ENCODE measurements at places on chromosomes 6 and 20. TPM values are rescaled to one million over a fixed set of nuclear protein-coding genes. Genes with fewer than 3 reads are reported as not detected.

The SLC22A16 gene
- not detected for polyA plus RNA-seq

The SNRPB gene
- 193 TPM for polyA plus RNA-seq

The DSP gene
- 72.7 TPM for polyA plus RNA-seq

The PLG gene
- 0.33 TPM for polyA plus RNA-seq

The KIF25 gene
- not detected for polyA plus RNA-seq

The THEMIS gene
- polyA plus RNA-seq, result 0.45 TPM

- no peak for DNase-seq
These were observed 58.5 kb upstream of the ATXN1 start for GRCh38 chr6:16819752-16820151.

- DNase-seq, result peak; percentile 81
These were observed 29.3 kb downstream of the NSFL1C start for GRCh38 chr20:1437235-1437904.

DNA sequence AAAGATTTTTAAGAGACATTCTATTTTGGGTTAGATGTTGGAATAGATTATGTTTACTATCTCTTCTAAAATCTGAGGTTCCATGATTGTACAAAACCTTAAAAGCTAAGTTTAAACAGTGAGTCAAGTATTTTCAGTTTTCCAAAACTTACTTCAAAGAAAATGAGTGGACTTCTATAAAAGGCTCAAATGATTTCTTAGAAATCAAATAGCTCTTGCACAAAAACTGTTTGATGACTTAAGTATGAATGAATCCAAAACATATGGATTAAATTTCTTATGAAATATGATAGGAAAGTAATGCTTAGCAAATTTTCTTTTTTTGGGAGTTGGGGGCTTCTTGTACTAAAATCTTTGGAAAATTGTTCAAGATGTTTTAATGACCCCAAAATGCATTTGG lies 837.3 kb upstream of the SLC35B3 start:
- DNase-seq, result no peak

GRCh38 chr20:50335866-50336265 lies 145.2 kb downstream of the CEBPB start:
- DNase-seq, result no peak

DNA sequence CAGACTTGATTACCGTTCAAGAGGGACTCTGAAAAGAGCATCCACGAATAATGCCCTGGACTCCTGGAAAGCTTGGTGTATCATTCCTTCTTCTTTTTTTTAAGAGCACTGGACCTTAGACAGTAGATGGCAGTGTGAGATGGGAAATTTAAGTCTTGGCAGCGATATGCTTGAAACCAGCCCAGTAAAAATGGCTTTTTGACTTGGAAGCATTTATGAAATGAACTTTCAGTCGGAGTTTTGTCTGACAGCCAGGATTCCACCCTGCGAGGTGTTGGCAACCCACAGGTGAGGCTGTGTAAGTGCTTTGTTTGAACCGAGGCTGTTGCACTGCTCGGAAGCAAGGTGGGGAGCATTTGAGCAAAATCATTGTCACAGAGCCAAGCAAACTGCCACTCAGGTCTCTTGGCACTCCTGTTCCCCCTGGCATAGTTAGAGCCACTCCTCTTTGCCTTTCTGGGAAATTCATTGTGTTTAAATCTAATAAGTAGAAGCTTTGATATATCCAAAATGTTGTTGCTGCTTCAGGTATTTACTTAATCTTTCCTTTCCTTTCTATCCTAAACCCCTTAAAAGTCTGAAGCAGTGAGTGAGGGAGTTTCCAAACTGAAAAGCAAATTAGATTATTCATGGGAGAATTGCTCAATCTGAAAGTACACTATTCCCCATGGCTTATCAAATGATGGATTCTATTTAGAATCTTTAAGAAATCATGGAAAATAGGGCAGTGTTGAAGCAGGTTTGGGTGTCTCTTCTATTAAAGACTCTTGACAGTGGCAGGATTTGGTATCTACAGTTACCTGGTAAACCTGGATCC lies 272.8 kb upstream of the SLC35B3 start:
- DNase-seq, result no peak

- peak; percentile 82 for DNase-seq
These were observed 1.8 kb downstream of the CHMP4B start for GRCh38 chr20:33812908-33813462.

DNA sequence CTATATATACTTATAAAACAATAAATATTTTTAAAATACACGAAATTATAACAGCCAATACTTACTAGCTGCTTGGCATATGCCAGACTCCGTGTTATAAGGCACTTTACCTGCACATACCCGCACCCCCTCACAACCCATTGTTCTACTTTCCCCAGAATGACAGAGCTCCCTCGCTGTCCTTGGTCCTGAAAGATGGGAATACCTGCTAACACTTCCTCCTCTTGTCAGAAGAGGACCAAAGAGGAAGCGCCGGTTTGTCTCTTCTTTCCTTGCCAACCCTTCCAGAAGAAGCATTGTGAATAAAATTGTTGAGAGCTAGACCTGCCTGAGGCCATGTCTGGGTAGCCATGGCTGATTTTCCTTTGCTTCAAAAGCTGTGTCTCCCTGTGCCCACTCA lies 149.3 kb downstream of the PTPRT start:
- DNase-seq, result no peak

GRCh38 chr6:23036406-23036983 lies 467.1 kb downstream of the HDGFL1 start:
- no peak for DNase-seq

- no peak for DNase-seq
These were observed 137.0 kb upstream of the AFDN start for GRCh38 chr6:167689751-167690150.

DNA sequence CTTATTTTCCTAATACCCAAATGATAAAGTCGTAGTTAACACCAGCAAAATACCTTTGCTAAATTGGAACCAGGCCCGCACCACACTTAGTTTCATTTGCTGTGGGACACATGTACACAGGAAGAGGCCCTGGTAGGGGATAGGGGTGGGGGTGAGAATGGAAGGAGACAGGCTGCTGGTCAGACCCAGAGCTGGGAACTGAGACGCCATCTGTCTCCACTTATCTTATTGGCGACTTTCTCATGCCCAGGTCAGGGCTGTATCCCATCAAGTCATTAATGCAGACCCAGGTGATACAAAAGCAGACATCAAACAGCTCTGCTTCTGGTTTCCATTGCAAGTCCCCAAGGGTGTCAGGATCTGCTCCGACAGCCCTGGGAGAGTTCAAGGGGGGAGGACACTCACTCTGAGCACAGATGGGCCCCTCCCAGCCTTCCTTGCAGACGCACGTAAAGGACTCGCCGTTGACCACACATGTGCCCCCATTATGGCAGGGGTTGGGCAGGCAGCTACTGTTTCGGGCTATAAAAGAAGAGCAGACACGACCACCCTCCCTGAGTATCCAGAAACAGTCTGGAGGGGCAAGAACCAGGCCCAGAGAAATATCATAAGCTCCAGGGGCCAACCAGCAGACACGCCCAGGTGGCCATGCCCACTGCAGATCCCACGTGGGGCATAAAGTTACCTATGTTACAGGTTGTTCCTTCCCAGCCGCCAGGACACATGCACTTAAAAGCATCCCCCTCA lies 29.2 kb downstream of the JAG1 start:
- DNase-seq, result no peak

DNA sequence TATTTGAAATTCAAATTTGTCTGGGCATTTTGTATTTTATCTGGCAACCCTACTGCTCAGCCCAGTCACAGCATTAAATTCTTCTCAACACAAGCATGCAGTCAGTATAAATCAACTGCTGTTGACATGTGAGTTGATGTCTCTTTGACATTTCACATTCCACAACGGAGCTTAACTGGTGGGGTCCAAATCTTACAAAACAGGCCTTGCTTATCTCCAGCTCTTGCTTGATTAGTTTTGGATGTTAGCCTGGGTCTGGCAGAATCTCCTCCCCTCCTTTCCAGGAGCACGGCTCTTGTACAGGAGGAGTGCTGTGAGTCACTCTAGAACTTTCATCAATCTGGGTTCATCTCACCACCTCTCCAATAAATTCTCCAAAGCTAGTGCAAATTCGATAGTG lies 80.8 kb upstream of the PHACTR1 start:
- no peak for DNase-seq

- no peak for DNase-seq
These were observed 37.1 kb downstream of the PPP1R16B start for GRCh38 chr20:38842558-38842981.

- DNase-seq, result no peak
These were observed 29.8 kb downstream of the PDYN start for GRCh38 chr20:1964061-1964460.

GRCh38 chr20:36599912-36600345 lies 5.7 kb upstream of the RAB5IF start:
- DNase-seq, result no peak

- DNase-seq, result no peak
These were observed 126.6 kb downstream of the ZFP64 start for GRCh38 chr20:52064931-52065330.

GRCh38 chr6:134863763-134864510 lies 86.0 kb downstream of the ALDH8A1 start:
- DNase-seq, result no peak

DNA sequence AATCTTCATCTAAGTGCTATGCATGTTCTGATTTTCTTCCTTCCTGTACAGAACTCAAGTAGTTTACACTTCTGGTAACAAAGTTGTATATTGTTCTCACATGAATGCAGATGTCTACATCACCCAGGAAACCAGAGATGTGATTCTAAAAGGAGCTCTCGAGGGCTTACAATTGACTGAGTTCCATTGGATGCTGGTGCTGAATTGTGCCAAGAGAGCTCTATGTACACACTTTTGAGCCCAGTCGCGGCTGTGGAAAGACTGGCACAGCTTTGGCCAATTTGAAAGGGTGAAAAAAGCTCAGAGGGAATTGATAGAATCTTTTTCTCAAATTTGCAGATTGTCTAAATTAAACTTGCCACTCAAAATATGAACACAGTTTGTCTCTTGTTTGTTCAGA lies 340.7 kb downstream of the LMBRD1 start:
- DNase-seq, result no peak

Measured in small intestine (tissue), 16 donors.